Activated CD8-positive, alpha-beta memory T cell treated with anti-CD3 and anti-CD28 coated beads for 1 hour (primary cell): ENCODE measurements at places on chromosomes 3 and 15.
A peak's percentile ranks its signal among the peaks of the same experiment; 100 is the strongest.

DNA sequence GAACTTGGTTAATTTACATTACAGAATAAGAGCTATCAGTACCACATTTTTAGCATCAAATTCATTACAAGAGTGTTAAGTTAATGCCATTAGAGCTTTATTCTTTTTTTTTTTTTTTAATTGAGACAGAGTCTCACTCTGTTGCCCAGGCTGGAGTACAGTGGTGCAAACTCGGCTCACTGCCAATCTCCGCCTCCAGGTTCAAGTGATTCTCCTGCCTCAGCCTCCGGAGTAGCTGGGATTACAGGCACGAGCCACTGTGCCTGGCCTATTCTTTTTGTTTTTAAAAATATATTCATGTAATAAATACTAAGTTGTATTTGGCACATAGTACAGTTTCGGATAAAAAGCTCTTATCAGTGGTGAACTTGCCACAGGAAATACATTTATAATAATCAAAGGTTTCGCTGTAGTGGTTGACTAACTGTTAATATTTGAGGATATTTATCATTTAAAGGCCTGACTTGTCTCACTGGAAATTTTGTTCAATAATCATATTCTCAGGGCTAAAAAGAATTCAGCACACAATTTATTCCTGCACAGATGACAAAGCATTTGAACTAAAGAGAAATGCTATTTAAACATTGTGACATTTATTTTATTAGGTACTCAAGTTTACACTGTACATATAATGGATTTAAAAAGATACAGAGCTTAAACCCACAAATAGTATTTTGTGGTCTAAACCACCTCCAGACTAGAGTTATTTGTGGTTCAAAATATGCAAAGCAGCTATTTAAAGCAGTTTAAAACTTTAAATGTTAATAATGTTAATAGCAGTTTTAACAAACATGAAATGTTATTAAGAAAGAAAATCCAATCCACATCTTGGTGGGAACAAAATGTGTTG is 6.1 kb upstream of the LEKR1 start:
- DNase-seq: no peak

DNA sequence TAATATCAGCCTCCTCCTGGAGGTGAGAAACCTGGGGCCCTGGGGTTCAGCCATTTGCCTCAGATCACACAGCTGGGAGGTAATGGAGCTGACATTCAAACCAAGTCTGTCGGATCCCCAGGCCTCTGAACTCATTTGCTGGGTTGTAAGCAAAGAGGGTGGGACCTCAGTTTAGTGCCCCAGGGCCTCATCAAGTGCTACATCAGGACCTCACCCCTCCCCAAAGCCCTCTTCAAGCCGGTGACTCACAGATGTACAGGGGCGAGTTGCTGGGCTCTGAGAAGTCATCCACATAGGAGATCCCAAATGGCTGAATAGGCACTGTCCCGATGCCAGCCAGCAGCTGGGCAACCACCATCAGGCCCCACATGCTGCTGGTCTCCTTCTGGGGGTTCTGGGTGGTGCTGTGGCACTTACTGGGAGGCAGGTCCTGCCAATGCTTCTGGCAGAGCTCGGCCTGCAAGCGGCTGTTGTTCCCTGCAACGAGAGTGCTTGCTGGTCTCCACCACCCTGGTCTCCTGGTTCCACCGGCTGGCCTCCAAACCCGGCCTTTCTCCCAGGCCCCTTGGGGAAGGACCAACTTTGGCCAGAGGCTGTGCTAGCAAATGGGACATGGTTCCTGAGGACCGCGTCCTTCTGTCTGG is 59.2 kb upstream of the RAB6B start:
- DNase-seq: no peak

- no peak for DNase-seq
These were observed 104.3 kb upstream of the CHMP2B start for GRCh38 chr3:87122766-87123165.

GRCh38 chr15:97446138-97446537 is 514.4 kb upstream of the ARRDC4 start:
- no peak for DNase-seq

GRCh38 chr3:97658668-97659285 is 105.8 kb upstream of the ARL6 start:
- no peak for DNase-seq

DNA sequence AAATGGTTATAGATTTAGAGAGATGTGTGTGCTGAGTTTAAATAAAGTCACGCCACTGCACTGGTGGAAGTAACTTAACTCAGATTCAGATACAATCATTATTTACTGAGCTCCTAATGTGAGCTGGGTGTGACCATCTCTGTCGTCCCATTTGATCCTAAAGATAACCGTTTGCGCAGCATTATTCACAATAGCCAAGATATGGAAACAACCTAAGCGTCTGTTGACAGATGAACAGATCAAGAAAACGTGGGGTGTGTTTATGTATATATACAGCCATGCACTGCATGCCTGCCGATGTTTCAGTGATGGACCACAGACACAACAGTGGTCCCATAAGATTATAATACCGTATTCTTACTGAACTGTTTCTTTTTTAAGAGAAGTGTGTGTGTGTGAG is 71.2 kb downstream of the TAMM41 start:
- no peak for DNase-seq

GRCh38 chr3:16501376-16501775 is 12.1 kb downstream of the RFTN1 start:
- no peak for DNase-seq

GRCh38 chr3:122886946-122887345 is 92.1 kb downstream of the SLC49A4 start:
- no peak for DNase-seq

GRCh38 chr15:63040509-63040908 is 2.0 kb upstream of the TPM1 start:
- no peak for DNase-seq

GRCh38 chr15:89822611-89822950 is 7.9 kb upstream of the ANPEP start:
- DNase-seq: no peak

GRCh38 chr3:57956119-57956832 is 51.9 kb upstream of the FLNB start:
- no peak for DNase-seq

DNA sequence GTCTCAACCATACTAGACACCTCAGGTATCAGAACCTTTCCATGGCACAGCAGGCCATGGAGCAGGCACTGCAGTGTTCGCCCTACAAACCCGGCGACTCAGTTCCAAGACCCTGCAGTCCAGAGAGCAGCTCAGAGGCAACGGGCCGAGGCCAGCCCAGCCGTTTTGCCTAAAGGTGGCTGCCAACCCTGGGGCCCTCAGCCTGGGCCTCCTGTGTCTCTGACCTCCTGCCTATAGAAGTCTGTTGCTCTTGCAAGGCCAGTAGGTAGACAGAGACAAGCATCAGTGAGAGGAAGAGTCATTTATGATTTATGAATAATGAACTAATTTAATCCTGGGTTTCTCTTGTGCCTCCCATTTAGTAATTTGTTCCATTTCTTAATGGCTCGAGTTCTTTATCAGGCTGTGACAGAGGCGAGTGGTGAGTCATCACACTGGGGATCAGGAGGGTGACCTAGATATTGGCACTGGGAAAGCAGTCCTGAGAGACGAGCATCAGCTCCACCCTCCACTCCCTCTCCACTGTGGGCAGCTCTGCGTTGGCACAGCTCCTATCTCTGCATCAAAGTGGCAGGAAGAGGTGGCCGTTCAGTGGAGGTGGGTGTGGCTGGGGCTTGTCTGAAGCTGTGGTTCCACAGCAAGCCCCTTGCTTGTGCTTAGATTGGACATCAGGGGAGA is 79.8 kb downstream of the ABHD5 start:
- DNase-seq: peak; percentile 9

DNA sequence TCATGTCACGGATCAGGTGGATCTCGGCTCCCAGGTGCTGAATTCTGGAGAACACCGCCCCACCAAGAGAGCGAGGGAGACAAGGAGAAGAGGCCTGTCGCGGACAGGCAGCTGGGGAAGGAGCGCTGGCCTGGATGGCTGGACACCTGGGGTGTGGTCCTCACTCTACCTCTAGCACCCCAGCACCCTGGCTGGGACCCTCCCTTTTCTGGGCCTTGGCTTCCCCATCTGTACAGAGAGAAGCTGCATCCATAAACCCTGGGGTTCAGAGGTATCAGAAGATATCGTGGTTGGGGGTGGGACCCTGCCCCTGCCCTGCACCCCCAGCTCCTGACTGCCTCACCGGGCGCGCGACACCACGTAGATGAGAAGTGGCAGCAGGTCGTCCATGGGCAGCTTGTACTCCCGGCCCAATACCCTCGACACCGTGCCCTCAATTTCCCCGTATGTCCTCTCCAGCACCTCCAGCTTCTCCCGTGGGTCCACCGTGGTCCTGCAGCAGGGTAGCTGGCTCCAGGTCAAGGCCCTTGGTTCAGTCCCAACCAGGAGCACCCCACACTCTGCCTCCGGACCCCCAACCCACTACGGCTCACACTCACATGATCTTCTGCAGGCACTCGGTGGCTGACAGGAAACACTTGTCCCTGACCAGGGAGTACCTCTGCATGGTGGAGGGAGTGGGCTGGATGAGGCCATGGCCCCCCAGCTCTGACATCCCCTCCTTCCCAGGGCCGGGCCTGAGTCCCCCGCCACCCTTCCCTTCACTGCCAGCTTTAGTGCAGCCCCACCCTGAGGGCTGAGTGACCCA is 21.7 kb downstream of the ALS2CL start:
- no peak for DNase-seq

GRCh38 chr3:18288243-18288642 is 136.9 kb downstream of the SATB1 start:
- no peak for DNase-seq

DNA sequence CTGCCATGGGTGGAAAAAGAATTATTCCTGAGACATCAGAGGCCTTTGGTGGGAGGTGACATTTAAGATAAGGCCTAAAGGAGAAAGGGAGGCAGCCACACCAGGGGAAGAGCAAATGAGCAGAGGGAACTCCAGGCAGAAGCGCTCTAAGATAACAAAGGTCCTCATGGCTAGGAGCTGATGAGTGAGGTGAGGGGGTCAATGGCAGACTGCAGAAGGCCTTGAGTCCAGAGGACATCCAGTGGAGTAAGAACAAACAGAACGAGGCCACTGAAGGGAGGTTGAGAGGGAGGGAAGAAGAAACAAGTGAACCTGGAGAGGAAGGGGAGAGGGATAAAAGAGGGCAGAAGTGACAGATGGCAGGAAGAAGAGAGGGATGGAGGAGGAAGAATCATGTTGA is 97.3 kb downstream of the CTNNB1 start:
- DNase-seq: no peak

- no peak for DNase-seq
These were observed 28.0 kb upstream of the PTX3 start for GRCh38 chr3:157408499-157409149.

DNA sequence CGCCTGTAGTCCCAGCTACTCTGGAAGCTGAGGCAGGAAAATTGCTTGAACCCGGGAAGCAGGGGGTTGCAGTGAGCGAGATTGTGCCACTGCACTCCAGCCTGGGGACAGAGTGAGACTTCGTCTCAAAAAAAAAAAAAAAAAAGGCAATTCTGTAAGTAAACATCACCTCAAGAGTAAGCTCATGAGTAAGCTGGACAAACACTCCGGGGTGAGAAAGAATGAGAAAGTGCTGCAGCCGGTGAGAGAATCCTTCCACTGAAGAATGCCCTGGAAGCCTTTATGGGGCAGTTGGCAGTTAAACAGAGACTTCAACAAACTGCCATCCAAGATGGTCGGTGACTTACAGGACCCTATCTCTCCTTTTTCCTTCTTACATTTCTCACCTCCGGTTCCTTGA is 47.5 kb downstream of the FEZF2 start:
- DNase-seq: no peak

GRCh38 chr15:60043744-60044435 is 39.8 kb downstream of the FOXB1 start:
- DNase-seq: no peak

DNA sequence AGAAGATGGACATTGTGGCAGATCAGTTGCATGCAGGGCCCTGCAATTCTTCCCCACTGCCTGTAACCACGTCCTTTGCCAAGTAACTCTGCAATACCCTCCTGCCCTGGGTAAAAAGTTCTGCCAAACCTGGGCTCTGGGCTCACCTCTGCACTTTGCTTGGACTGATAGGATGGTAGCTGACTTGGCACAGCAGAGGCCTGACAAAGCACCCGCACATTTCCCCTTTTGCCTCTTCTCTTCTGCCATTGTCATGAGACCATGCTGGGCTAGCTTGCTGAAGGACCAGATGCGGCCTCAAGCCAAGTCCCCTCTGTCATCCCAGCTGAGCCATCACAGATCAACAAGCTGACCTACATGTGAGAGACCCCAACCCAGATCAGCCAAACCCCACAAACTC is 122.4 kb downstream of the SMAD6 start:
- no peak for DNase-seq

- DNase-seq: no peak
These were observed 23.8 kb upstream of the RPL29 start for GRCh38 chr3:52019352-52020080.

DNA sequence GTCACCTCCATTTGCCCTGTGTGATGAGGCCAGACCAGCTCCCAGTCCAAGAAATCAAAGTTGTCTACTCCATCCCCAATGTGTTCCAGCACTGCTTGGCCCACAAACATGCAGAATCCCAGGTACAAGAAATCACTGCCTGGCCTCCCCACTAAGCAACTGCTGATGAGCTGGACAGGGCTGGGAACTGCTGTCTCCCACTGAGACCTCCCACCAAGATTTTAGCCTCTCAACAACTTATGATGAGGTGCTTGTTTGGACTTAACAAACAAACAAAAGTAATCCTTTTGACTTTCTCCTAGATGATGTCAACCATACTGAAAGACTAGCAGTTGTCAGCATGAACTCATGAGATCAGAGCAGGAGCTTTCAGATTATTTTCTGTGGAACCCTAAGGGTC is 260.1 kb upstream of the UBE2E2 start:
- DNase-seq: no peak

GRCh38 chr3:40143283-40144090 is 166.0 kb upstream of the EIF1B start:
- no peak for DNase-seq

GRCh38 chr3:116198087-116198486 is 247.2 kb downstream of the LSAMP start:
- no peak for DNase-seq

DNA sequence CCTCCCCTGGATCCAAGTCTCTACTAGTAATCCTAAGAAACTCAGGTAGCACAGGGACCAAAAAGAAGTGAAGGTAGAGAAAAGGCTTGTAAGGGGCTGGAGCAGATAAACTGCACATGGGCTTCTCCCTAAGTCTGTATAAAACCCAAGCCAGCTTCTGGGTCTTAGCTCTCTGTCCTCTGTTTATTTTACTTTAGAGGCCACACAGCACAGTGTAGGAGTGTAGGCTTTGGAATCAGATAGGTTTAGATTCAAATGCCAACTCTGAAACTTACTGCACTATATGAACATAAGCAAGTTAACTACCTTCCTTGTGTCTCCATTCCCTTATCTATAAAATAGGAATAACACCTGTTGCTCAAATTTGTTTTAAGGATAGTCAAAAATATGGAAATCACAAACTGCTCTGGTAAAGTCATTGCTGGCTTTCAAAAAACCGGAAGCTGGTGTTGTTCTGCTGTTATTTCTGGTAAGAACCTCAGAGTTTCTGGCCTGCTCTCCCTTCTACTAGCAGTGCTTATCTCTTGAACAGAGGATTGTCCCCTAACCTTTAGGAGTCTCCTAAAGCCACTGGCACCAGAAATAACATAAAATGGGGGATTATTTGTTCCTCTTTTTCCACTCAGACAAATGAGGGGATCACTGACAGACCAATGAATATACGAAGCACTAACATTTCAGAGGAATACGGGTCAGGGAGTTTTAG is 33.8 kb downstream of the PIK3R4 start:
- no peak for DNase-seq
